ENCODE measurements at places on chromosomes 2 and 18.

DNA sequence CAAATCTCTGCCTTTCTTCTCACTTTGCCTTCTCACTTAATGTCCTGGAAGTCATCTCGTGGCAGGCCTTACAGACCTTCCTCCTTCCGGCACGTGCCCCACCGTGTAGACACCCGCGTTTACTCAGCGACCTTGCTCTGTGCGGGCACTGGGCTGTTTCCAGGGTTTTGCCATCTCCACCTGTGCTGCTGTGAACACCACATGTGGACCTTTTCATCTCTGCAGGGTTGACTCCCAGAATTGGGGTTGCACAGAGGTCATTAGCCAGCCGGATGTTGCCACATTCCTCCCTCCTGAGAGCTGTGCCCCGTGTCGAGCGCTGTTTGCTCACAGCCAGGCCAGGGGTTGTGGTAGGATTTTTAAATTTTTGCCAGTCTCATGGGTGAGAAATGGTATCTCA lies 25.4 kb downstream of the KCNG2 start:
- no peak for DNase-seq

DNA sequence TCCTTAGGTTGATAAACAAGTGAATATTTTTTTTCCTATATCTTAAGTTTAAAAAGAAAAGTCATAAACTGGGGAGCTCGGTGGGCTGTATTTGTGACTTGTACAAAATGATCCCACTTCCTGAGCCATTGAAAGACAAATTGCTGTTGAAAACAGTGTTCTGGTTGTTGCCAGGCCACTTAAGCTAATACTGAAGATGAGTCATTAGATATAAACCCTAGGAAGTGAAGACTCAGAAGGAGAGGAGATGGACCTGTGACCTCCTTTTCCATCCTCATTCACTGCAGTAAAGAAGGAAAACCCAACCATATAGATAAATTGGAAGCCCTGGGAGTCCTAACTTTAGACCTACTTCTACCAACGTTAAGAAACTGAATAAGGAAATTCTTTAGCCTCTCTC lies 46.2 kb upstream of the SERPINE2 start:
- peak; percentile 67 for DNase-seq

GRCh38 chr2:136770384-136770783 lies 5.0 kb downstream of the THSD7B start:
- DNase-seq = no peak

- no peak for DNase-seq
Observed at GRCh38 chr18:3223356-3223755, 3.6 kb upstream of the MYOM1 start.

DNA sequence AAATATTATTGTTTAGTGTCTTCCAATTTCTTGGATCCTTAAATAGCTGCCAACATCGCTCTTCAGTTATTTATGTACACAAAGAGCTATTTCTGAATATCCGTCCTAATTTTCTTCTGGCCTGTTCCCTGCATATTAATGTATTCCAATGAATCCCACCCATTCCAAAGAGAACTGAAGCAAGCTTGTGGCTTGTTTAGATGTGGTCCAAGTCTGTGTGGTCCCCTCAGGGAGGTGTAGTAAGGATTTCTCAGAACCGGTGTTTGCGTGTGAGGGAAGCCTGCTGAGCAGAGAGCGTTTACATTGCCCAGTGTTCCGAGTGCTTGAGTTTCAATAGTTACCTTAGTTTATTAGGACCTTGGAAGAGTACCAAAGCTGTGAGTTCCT lies 25.1 kb upstream of the IL1R1 start:
- DNase-seq = peak; percentile 81

DNA sequence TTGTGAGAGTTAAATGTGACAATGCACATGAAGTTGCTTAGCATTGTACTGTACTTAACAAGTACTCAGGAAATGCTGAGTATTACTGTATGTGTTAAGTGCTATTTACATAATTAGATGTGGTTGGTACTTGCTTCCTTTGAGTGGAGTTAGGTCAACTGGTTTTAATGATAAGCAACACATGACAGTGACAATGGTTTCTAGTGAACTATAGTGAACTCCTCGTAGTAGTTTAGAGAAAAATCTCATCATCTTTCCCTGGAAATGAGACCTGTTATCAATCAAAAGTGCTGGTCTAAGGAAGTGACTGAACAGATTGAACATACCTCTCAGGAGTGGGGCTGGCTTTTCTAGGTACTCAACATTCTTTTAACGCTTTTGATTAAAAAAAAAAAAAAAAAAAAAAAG lies 29.2 kb upstream of the ZDBF2 start:
- DNase-seq = no peak

GRCh38 chr2:73897934-73898333 lies 5.1 kb downstream of the ACTG2 start:
- DNase-seq = no peak

- no peak for DNase-seq
Observed at GRCh38 chr18:28039078-28039477, 137.9 kb downstream of the CDH2 start.

GRCh38 chr2:141063406-141063805 lies 1067.4 kb downstream of the LRP1B start:
- DNase-seq = no peak

- DNase-seq = no peak
Observed at GRCh38 chr2:1826226-1826905, 82.1 kb upstream of the PXDN start.

- DNase-seq = no peak
Observed at GRCh38 chr2:26002632-26003310, 20.5 kb upstream of the KIF3C start.

DNA sequence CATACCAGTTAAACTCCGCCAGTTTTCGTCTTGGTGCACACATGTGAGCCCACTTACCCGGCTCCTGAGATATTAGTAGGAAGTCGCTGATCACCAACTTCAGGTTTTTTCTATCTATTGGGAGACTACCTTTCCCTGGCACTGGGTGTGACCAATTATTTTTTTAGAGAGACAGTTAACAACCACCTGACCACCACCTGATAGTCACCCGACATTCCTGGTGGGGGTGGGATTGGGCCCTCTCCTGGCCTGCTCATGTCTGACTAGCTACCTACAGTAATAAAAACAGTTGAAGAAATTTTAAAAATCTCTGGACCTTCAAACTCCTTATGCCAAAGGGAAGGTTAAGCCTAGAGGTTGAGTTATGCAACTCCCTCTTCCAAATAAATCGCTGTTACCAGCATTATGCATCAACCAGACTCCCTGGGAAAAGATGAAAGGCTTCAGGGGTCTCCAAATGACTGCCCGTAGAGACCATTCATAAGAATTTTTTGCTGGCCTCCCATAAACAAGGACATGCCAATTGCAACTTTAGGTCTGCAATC lies 27.8 kb downstream of the CREG2 start:
- no peak for DNase-seq

DNA sequence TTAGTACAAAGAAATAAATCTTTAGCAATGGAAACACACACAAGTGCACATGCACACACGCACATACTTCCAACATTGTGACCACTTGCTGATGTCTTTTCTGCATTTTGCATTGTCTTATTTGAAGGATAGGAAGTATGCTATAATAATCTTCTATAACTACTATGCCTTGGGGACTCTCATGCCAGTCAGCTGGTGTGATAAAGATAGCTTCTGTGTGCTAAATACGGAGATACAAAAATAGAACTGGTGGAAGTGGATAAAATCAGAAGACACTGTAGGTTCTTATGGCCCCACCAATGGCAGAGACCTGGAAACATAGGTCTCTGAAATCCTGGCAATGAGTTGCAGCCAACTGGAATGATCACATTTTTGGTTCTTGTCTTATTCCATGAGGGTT lies 31.5 kb upstream of the RASGRP3 start:
- DNase-seq = no peak

DNA sequence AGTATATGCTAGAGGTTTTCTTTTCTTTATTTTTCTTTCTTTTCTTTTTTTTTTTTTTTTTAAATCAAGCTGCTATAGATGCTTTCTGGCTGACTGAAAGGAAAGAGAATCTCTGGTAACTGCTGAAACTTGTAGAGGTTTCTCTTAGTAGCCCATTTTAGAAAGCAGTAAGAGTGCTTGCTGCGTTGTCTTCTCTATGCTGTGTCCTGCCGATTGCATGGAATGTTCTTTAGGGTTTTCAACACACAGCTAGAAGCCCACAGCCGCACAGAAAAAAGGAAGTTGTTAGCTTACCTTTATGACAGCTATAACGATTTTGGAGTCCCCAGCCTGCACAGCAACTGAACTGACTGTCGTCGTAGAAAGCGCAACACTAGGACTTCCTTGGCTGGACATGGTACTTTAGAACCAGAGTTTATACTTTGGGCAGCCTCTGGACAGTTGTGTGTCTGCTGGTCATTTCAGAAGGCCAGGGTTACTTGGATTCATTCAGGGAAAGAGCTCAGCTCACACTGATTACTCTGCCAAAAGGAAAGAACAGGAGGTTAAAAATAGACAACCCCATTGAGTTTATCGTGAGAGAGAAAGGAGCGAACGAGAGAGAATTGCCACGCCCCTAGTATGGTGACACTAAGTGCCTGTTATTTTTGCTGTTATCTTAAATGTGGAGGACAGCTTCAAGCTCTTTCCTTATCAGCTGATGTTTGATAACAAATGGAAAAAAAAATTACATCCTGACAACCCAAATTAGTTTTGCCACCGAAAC lies at the start of gene CCDC141:
Gene CCDC141, minus strand, starts transcription at position 592 of the 766 bp plus-strand sequence. Its CDS starts 196 bp downstream, at position 396.
- no peak for DNase-seq

- no peak for DNase-seq
Observed at GRCh38 chr18:24227977-24228666, 89.3 kb downstream of the CABYR start.

- peak; percentile 32 for DNase-seq
Observed at GRCh38 chr18:77063260-77063659, 69.3 kb downstream of the MBP start.

GRCh38 chr2:97982621-97983020 lies 13.1 kb downstream of the TMEM131 start:
- no peak for DNase-seq

DNA sequence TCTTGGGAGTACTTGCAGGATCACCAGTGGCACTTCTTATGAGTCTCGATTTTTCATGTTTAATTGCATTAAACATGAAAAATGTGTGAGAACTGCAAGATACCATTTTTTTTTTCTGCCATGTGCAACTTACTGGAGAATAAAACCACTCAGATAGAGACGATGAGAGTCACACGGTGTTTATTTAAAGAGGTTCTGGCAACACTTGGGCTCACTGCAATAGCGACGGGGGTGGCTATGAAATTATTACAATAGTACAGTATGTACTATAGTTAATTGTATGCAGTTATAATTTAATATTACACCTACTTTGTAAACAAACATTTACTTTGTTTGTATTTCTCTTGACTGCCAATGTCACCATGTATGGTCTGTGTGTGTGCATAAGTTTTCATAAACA lies 479.8 kb downstream of the NUP35 start:
- DNase-seq = no peak

DNA sequence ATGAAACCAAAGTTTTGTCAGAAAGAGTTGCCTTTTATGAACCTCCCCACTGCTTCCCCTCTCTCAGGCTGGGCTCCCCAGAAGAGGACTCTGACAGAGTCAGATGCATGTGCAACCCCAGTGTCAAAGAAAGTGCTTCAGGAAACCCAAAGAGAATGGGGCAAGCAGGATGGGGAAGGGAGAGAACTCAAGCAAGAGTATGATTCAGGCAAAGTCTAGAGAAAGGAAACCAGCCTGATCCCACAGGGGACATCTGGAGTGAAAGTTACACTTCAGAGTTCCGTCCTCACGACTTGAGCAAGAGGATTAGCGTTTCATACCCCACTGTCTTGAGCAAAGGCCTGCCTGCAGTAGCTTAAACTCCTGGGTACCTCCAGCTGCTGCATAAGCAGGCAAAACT lies 51.8 kb upstream of the EPC2 start:
- no peak for DNase-seq

DNA sequence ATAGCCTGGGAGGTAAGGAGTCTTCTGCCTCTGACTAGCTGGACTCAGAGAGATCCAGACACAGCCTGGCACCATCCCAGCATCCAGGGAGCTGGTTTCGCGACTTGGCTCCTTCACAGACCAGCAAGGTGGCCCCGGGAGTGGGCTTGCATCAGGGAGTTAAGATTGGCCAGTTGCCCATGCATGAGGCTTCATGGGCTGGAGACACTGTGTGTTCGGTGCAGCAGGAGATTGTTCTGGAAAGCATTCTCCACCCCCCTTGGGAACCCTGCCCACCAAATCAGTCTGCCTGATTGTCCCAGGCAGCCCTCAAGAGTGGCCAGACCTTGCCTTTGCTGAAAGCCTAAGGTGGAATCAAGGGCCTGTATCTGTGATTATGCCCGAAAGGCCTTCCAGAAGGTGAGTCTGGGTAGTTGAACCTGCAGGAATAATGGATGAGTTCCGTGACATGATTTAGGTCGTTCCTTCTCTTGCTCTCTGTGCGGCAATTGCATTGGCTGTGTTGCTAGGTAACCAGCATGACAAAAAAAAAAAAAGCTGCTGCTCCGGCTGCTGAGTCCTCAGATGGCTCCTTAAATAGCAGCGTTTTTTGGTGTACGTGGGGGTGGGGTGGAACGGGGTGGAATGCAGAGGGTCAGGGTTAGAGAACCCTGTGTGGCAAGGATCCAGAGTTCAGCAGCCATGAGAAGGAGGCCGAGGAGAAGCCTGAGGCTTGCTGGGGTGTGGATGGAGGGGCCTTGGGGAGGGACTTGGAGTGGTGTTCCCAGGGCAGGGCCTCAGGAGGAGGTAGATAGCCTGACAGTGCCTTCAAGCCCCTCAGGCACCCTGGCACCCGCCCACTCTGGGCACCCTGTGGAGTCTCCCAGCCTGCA lies 93.0 kb upstream of the MCFD2 start:
- peak; percentile 1 for DNase-seq

- DNase-seq = no peak
Observed at GRCh38 chr2:241616168-241617125, 20.5 kb downstream of the THAP4 start.

DNA sequence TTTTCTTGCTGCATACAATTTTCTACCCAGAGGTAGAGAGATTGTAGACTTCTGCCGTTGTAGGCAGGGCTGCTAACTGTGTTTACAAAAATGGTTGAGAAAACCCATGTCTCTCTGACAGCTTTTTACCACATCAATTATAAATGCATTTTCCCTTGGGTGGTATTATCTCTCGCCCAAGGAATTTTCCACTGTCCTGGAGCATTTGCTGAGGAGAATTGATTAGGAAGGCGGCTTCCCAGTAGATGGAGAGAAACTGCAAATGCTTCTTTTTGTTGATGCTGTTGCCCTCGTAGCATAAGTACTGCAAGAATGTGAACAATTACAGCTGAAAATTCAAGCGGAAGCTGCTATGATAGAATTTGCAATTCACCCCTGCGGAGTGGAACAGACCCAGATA lies 1007.7 kb upstream of the KLHL29 start:
- DNase-seq = no peak

- no peak for DNase-seq
Observed at GRCh38 chr2:140269000-140269399, 1488.8 kb upstream of the NXPH2 start.

DNA sequence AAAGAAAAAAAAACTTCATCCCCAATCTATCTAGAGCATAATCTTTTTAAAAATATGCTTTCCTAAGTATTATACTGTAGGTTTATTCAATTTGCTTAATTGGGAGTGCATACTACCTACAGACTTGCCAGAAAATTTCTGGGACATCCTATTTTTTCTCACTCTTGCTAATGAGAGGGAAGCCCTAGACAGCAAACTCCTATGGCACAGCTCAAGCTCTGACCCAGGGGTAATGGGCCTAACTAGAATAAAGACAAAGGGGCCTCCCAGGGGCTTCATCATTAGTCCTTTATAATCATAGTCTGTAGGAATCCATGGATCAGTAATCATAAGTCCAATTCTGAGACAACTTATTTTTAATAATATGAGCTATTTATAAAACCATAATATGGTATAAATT lies 142.6 kb upstream of the ITGA4 start:
- no peak for DNase-seq
